Foreskin keratinocyte (primary cell): ENCODE measurements at places on chromosomes 7 and 10.

- no peak for DNase-seq
These were observed 176.4 kb downstream of the ELFN1 start for GRCh38 chr7:1846331-1847065.

- DNase-seq = no peak
These were observed 160.5 kb downstream of the ARID5B start for GRCh38 chr10:62062028-62062427.

- peak; percentile 35 for DNase-seq
These were observed 34.6 kb upstream of the TPST1 start for GRCh38 chr7:66170309-66171231.

DNA sequence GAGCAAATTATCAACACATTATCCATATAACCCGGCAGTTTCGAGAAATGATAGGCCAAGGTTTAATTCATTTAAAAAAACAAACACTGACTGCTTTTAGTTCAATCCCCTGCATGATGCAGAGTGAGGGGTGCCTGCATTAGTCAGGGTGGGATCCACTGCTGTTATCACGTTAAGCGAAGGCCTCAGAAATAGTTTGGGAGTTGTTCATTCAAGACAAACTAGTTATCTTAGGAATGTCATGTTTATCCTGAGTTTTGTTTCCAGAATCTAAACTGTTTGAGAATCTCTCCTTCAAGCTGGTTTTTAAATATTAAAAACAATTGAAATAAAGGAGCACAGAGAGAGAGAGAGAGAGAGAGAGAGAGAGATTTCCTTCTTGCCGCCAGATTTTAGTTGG lies 36.6 kb upstream of the PFKP start:
- DNase-seq = no peak

GRCh38 chr10:29714096-29714874 lies 79.5 kb upstream of the SVIL start:
- peak; percentile 94 for DNase-seq

- DNase-seq = no peak
These were observed 182.8 kb downstream of the PKD1L1 start for GRCh38 chr7:47765373-47765979.

DNA sequence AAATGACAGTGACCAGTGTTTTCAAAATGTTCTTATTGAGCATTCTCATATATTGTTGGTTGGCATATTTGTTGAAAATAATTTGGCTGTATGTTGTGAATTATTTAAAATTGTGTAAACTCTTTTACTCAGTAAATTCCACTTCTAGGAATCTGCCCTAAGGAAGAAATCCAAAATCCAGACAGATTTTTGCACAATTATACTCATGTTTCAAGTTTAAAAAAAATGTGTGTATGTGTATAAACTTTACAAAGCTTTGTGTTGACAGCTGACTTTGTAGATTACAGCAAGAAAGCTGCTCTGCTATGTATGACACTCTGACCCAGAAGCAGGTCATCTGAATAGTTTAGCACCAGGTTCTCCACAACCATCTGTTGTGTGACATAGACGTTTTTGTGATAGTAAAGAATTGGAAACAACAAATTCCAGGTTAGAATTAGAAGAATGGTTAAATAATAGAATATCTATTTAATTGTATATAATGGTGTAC lies 21.6 kb downstream of the KIFBP start:
- DNase-seq = no peak

GRCh38 chr10:118918587-118918986 lies 110.9 kb upstream of the NANOS1 start:
- no peak for DNase-seq

GRCh38 chr10:30819341-30820181 lies 190.0 kb upstream of the LYZL2 start:
- DNase-seq = no peak

DNA sequence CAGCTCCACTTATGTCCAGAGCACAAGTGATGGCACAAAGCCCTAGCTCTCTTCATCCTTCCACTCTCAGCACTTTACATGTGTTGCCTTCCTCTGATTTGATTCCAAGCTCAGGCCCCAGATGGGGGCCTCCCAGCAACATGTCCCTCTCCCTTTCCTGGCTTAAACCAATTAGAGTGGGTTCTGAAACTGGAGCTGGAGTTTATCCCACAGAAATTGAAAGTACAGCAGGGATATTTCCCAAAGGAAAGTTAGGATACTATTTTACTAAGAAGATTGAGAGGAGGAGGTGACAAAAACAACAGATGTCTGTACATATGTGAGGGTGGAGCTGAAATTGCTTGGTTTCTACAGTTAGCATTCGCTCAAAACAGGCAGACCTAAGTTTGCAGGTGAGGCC lies 724.6 kb downstream of the AUTS2 start:
- DNase-seq = no peak

DNA sequence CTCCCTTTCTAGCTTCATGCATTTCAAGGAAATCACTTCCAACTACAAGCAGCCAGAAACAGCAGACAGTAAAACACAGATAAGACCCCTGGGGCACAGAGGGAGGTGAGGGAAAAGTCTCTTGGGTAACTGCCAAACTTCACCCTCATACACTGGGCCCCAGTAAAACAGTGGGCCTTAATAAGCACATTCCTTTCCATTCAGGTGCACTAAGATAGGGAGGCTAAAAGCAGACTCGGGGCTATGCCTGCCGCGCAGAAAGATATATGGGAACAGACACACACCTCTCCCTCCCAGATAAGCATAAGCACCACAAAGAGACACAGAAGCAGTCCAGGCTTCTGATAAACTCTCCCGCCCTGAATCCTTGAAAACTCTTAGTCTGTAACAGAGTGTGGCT lies 117.0 kb downstream of the TYW1B start:
- no peak for DNase-seq

DNA sequence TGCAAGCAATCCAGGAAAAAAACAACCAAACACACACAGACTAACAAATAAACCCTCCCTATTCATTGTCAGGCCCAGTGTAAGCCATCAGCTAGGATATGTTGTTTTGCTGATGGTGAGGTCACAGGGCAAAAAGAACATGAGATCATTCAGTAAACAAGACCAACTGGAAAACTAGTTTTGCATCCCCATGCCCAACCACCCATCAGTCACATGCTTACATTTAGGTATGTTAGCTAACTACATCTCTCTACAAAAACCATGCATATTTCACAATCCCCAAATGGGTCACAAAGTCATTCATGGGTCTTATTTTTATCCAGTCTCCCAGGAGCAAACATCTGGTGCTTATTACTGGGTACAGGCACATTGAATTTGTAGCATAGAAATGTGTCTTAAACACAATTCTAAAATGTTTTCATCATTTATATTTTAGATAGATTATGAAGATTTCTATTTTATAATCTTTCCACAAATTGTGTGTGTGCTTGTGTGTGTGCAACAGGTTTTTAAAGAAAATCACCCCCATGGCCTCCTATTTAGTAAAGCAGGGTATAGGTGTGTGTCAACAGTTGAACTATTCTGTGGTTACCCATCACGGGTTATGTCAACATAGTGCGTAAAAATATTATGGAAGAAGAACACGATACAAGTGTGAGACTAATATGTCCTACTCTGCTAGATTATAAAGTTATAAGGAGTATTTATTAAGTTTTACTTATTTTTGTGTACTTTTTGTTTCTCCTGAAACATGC lies 103.8 kb upstream of the AKR1E2 start:
- no peak for DNase-seq

DNA sequence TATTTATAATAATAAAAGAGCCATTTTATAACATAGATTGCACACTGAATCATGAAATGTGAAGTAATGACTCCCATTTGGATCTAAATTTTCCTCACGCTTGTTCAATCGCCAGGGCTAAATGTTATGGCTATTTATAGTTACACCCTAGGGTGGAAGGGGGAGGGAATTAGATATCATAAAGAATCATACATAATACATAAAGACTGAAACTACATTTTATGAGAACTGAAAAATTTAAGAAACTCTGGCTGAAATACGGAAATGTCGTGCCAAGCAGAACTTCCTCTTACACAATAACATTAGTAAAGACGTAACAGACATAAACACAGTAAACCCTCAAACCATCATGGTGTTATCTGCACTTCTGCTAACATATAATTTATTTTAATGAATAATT lies 327.5 kb upstream of the PHF14 start:
- no peak for DNase-seq

DNA sequence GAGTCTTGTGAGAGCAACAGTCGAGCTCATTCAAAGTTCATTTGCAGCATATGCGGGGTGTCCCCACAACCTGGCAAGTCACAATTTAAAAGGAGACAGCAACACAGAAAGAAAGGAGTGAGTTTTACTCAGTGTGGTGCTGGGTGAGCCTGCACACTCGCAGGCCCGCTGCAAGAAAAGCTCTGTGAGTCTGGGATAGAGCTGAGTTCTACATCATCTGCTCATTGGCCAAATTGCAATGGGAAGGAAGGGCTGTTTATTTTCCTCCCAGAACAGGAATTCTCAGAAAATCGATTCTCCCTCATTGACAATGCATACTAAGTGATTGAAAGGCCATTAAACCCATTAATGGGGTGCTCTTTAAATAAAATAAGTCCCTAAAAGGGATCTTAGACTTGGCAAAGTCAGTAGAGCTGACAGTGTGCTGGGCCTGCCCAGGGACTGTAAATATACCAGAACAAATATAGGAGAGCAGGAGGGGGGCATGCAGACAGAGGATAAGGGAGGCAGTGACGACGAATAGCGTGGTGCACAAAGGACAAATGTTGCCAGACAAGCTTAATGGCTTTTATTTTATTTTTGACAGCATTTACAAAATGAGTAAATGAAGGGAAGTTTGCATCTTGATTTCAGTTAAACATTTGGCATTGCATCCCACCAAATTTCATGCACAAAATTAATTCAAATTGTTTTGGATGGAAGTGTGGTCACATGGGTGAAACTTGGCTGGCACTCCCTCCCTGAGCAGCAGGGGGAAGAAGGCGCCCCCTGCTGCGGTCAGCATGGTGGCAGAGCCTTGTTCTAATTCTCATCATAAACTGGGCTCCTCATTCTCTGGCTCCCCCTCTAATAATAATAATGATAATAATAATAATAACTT lies 215.7 kb downstream of the SNX10 start:
- DNase-seq = no peak

GRCh38 chr10:43131256-43131655 lies 7.0 kb upstream of the CSGALNACT2 start:
- no peak for DNase-seq

DNA sequence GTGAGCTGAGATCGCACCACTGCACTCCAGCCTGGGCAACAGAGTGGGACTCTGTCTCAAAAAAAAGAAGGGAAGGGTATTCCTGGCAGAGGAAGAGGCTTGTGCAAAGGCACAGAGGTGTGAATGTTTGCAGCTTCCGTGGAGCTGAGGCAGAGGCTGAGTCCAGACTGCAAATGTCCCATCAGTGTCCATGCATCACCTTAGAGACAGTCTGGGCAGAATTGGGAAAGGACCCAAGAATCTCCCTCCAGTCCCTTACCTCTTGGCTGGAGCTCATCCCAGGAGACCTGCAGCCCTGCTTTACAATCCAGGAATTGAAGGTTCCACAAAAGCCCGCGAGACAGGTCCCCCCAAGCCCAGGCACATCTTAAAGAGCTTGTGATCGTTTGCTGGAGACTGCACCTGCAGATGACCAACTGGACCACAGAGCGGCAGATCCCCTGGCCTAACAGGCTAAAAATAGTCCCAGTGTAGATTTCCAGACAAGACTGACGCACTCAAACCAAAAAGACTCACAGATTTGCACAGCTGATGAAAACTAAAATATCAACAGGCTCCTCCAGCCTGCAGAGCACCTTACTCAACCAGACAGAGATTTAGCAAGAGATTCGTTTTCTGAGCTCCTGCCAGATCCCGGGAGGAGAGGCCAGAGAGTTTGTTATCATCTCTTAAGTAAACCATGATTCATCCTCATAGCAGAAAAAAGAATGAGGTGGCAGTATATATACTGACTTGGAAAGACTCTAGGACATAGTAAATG lies 22.9 kb upstream of the NANOS1 start:
- DNase-seq = peak; percentile 91

DNA sequence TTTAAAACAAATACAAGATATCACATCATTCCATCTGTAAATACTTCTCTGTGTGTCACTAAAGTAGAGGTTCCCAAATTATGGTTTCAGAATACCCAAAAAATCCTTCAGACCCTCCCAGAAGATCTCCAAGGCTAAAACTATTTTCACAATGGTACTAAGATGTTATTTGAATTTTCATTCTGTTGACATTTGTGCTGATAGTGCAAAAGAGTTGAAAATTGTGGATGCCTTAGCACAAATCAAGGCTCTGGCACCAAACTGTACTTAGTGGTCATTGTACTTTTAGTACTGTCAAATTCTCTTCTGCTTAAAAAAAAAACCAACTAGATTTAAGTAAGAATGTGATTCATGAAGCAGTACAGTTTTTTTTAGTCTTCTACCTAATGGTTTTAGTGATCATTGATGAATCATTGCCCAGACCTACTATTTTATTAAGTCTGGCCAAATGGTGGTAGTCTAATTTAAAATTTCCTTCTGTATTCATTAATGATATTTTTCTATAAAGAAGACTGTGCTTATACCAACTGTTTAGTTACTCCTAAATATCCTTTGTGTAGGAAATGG lies 50.5 kb downstream of the TPST1 start:
- DNase-seq = peak; percentile 57

DNA sequence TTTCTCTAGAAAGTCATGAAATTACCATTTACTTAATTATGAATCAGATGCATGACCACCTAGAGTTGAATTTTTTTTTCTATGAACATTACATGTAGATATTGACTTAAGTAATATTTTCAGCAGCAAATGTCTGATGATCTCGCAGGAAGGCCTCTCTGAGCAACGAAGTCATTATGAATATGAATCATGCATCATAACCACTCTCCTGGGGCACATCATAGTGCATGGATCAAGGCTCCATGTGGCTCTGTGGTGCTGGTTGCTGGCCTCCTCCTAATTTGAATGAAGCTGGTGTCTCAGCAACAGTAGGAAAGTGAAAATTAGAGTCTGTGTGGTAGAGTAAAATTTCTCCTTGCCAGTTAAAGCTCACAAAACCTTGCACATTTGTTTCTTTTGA lies 121.4 kb upstream of the INHBA start:
- no peak for DNase-seq

DNA sequence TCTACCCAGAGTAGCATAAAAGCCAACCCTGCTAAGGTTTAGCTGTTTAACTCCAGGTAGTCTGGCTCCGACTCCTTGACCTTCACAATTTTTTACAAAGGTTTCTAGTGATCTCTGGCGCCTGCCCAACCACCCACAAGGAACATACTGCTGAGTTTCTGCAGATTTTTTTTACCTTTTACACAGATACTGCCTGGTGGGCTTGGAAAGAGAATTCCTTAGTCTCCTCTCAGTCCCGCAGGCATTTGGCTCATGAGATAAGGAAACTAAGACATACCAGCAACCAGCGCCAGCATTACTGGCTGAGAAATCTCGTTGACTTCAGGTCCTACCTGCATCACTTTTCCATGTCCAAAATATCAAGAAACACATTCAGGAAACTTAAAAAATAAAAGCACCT lies 51.1 kb upstream of the LYZL1 start:
- DNase-seq = no peak

- DNase-seq = no peak
These were observed 8.2 kb upstream of the NDST2 start for GRCh38 chr10:73819513-73820093.
